Daoy (cell line): ENCODE measurements at places on chromosomes 11 and 22. TPM values are rescaled to one million over a fixed set of nuclear protein-coding genes. Genes with fewer than 3 reads are reported as not detected.

DNA sequence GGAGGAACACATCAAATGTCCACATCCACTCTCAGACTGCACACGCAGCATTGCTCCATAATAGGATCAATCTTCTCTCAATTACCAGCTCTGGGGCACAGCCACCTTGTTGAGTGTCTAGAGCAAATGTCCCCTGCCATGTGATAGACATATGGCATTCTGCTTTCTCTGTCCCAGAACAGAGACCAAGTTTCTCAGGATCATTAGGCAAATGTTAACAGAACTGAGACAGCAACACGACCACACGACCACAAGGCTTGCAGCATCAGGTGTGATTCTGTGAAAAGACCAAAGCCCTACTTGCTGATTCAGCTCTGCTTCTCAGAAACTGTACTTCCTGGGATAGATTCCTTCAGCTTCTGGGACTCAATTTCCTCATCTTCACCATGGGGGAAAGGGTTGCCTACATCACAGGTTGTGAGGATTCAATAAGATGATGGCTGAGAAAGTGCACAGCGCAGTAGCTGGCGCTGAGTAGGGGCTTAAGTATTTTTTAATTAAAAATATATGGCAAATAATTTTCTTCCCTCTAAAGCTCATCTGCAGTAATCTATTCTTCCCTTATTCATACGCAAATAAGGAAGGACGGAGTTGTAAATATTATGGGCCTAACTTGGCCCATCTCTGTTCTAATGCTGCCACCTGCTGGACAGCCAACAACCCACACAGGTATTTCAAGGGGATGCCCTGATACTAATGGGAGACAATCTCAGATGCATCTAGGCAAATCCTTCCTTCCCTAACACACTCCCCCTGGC, 54.3 kb upstream of the USP47 start:
- DNase-seq = peak; percentile 67

- DNase-seq = no peak
Measured at GRCh38 chr11:2448661-2449547, 4.1 kb downstream of the KCNQ1 start.

- no peak for DNase-seq
Measured at GRCh38 chr11:62965574-62965973, 19.2 kb downstream of the SLC22A6 start.

DNA sequence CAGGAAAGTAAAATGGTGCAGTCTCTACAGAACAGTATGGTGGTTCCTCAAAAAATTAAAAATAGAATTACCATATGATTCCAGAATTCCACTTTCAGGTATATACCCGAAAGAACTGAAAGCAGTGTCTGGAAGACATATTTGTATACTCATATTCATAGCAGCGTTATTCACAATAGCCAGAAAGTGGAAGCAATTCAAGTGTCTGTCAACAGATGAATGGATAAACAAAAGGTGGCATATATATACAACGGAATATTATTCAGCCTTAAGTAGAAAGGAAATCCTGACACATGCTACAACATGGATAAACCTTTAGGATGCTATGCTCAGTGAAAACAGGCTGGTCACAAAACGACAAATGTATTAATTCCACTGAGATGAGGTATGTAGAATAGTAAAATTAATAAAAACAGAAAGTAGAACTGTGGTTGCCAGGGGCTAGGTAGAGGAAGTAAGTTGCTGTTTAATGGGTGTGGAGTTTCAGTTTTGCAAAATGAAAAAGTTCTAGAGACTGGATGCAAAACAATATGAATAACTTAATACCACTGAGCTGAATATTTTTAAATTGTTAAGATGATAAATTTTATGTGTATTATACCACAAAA, 14.5 kb downstream of the SAA1 start:
- no peak for DNase-seq

DNA sequence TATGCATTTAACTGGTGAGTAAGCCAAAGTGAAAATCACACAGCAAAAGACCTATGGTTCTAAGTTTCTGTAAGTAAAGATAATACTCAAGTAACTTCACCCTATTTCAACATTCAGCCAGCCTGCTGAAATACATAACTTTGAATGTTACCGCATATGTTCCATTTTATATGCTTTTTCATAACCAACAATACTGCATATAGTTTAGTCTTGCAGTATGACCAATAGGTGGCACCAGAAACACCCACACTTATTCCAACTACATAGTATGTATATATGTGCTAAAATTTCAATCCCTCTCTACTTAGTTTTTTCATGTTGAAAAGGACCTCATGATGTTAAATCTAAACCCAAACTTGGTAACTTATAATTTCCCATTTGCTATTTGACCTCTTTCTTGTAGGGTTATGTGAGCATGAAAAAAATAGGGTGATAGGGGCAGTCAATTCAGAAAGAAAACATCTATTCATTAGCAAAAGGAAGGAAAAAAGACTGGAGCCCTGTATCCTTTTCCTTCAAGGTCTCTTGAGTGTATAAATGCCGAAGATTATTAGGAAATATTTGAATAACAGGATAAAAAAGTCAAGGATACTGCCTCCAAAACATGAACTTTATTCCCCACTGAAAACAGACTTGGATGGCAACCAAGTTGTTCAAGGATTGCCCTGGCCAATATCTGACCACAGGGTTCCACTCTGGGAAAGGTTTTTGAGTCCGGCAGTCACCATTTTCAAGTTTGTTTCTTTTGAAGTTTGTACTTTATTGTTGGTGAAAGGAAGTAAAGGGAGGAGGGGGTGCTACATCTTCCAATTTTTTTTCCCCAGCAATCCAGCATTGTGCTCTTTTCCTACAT, 23.8 kb upstream of the FZD4 start:
- peak; percentile 17 for DNase-seq

GRCh38 chr22:38327805-38328204, 10.6 kb upstream of the CSNK1E start:
- peak; percentile 82 for DNase-seq

Gene AIFM3
- 2.0 TPM in 1 of 2 replicates, not detected in the other for total RNA-seq

Gene TRAF6
- total RNA-seq = 4.5 and 8.2 TPM in 2 replicates
